ENCODE measurements at places on chromosomes 13 and 19.

DNA sequence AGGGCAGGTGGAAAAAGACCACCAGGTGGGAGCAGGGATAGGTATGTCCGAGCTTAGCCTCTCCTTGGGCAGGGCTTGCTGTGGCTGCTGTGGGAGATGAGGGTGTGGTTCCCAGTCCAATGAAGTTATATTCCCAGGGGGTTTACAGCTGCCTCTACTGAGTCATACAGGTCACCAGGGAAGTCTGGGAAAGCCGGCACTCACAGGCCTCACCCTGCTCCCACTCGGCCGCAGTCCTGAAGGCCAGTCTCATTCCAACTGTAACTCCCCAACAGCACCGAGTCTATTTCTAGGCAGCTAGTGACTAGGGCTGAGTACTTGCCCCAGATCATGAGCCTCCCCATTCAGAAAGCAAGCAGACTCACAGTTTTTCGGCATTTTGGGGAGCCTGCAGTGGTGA is 77.1 kb downstream of the FNDC3A start:
- no peak for DNase-seq

GRCh38 chr13:26722321-26722720 is 38.3 kb downstream of the GPR12 start:
- no peak for DNase-seq

- no peak for DNase-seq
These were observed 6.6 kb upstream of the ZNF428 start for GRCh38 chr19:43625918-43626579.

DNA sequence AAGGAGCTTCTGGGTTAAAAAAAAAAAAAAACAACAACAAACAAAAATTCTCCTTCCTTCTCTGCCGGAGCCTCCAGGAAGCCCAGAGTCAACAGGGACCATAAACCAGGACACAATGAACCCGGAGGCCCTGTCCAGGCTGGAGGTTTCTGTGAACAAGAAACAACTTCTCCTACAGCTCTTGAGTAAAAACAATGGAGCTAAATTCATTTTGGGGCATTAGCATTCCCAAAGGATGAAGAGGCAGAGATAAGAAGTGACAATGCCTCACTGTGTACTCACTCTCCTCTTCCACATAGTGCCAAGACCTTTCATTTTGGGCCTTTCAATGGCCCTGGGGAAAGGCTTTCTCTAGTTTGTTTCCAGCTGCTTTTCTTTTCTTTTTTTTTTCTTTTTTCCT is 9.0 kb downstream of the RHPN2 start:
- DNase-seq = no peak

Measured in stimulated activated CD4-positive, alpha-beta T cell treated with anti-CD3 and anti-CD28 coated beads, Interleukin-2, amount 100 ng/mL, for 48 hours (primary cell).